ENCODE measurements at places on chromosomes 2 and 18. TPM values are rescaled to one million over a fixed set of nuclear protein-coding genes. Genes with fewer than 3 reads are reported as not detected.

DNA sequence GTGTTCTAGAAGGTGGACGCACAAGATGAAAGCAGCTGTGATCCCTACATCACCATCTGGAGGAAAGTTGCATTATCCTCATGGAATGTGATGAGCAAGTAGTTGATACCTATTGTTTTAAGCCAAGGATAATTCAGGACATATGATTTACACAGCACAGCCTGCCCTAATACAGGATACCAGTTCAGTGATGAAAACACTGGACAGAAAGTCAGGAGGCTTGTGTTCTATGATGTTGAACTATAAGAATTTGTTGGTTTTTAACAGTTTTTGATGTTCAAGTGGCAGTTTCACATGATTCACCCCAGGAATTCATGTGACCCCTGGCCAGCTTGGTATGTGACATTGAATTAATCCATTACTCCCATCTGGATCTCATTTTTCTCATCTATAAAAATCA, 6.2 kb upstream of the CHST10 start:
- DNase-seq, result no peak

Gene MSH2
- 25.1 TPM for total RNA-seq

DNA sequence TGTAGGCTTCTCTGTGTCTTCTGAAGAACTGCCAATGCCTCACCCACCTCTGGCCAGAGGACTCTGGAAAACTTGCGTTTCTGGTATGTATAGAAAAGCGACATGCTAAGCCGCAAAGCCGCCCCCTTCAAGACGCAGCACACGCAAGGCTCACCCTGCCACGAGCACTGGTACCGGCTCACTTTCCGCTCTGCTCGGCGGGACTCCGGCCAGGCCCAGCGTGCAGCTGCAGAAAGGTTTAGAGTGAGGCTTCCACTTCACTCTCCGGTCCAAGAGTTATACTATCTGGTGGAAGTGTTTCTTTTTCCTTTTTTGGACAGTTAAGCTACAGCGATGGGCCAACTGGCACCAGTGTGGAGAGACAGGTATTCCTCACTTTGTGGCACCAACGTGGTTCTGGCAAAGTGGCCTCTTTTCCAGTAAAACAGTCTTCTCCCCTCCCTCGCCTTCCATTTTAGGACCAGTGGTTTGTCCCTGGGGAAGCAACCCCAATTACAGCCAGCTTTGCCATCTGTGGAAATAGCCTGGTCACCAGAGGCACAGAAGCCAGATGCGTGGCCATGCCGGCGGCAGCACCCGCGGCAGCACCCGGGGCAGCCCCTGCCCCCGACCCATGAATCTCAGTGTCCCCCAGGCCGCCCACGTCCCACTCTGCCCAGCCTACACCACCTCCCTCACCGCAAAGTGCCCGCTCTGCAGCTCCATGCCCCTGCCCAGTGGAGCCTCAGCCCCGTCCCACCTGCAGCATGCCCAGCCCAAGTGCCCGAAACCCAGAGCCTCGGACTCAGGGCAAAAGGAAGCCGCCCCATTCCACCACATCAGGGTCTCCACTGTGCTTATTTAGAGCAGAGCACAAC, 91.6 kb upstream of the CTDP1 start:
- DNase-seq, result peak; percentile 55

Gene DNAH6
- total RNA-seq, result 2.0 TPM

DNA sequence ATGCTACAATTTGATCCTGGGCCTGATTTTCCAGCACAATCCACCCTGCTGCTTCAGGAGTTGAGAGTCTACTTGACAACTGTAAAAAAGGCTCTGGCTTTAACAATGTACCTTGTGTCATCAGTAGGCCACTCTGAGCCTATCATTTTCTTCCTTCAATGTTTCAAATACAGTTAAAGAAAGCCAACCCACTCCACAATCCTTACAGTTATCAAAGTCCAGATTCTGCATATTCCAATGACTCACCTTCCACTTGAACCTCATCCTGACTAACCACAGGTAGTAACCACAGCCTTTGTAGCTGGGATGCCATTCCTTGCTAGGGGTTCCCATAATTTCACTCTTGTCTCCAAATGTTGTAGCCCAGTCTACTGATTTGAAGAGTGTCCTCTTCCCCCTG, 35.5 kb upstream of the AQP4 start:
- DNase-seq, result no peak

DNA sequence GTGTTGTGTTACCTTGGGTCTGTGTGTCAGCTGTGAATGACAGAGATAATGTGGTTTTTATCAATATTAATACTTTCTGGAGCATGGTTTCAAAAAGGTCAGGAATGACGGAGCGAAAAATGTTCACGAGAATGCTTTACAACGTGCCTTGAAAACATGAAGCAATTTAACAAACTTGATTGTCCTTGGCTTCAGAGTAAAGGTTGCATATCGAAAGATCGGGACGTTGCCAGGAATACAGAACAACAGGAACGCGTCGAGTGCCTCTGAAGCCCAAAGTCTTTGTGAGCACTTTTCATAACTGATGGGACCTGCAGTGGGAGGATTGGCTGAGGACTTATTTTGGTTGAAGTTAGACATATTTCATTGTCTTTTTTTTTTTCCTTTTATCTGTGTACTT, 206.1 kb downstream of the ZNF407 start:
- no peak for DNase-seq

DNA sequence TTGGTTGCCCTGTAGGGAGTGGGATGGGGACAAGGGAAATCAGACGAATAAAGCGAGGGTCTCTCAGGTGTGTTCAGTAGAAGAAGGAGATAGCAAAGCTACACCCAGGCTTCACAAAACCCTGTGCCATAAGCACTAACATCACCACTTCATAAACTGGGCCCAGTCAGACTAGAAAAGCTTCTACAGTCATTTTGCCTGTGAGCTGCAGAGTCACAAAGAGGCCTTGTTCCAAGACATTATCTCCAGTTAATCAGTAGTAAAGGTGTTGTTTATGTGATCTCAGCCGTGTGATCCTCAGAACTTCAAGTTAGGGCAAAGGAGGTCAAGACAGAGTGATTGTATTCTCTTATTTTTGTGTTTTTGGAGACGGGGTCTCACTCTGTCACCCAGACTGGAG, 148.0 kb downstream of the GALR1 start:
- DNase-seq, result no peak

Gene LAMA3
- total RNA-seq, result 47.3 TPM

GRCh38 chr2:76170856-76171255, 460.1 kb upstream of the GCFC2 start:
- DNase-seq, result no peak

DNA sequence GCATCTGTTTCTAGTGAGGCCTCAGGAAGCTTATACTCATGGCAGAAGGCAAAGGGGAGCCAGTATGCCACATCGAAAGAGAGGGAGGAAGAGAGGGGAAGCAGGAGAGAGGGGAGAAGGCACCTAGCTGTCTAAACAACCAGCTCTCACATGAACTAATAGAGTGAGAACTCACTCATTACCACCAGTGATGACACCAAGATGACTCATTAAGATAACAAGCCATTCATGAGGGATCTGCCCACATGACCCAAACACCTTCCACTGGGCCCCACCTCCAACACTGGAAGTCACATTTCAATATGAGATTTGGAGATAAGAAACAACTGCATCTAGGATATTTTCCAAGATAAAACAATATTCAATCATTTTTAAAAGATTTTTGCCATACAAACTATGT, 753.9 kb upstream of the ZEB2 start:
- no peak for DNase-seq

Gene SCYGR3
- not detected for total RNA-seq

Gene ERICH2
- total RNA-seq, result 0.85 TPM

Gene NAGK
- total RNA-seq, result 125 TPM

Gene CNNM4
- 13.9 TPM for total RNA-seq

DNA sequence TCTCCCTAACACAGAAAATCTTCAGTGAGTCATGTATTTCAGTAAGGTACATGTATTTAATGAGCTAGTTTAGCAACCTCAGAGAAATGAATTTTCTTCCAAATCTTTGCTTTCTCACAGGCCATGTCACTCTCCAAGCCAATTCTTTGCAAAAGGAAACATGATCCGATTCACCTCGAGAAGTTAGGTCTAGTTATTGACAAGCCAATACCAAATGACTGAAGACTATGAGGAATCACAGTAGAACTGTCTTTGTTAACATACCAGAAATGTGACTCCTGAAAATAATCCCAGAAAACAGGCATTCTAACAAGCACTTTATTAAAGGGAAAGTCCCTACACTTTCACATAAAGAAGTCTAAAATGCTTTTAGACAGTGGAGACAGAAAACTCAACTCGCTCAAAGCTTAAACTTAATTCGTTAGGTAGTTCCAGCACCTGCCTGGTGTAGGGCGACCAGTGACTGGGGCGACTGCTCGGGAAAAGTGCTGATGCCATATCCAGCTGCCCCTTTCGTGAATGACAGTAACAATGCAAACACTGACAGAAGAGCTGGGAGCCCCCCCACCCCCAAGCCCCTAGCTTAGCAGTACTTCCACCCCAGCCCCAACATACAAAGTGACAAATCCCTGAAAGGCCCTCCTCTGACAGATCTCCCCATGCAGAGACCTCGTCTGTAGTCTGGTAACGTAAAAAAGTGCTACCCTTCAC, 1.8 kb downstream of the MEMO1 start:
- no peak for DNase-seq

GRCh38 chr2:142112757-142113221, 18.0 kb downstream of the LRP1B start:
- DNase-seq, result no peak

- no peak for DNase-seq
Measured at GRCh38 chr2:98461498-98462049, 16.9 kb downstream of the INPP4A start.

DNA sequence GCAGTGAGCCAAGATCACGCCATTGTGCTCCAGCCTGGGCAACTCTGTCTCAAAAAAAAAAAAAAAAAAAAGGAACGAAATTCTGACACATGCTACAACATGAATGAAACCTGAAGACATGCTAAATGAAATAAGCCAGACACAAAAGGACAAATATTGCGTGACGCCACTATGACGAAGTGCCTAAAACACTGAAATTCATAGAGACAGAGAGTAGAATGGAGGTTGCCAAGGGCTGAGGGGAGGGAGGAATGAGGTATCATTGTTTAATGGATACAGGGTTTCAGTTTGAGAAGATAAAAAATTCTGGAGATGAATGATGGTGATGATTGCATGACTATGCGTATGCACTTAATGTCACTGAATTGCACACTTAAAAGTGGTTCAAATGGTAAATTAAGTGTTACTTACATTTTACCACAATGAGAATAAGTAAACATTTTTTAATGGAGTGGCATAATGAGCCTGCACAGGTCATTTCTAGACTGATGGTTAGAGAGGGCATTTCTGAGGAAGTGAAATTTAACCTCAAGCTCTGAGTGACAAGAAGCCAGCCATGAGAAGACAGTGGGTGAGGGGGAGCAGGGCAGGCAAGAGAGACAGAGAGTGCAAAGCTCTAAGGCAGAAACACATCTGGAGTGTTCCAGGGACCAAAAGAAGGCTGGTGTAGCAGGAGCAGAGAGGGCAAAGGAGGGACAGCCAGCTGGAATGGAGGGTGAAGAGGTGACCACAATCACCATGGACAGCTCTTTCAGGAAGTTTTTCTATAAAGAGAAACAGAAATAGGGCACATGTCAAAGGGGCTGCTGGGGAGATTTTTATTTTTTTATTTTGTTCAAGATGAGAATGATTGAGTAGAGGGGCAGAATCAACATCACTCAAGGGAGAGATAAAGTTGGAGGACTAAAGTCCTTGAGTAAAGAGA, 20.6 kb upstream of the EXOC6B start:
- DNase-seq, result no peak

- DNase-seq, result peak; percentile 28
Measured at GRCh38 chr2:119674711-119675500, 4.1 kb upstream of the TMEM177 start.

GRCh38 chr18:11388755-11389680, 220.4 kb upstream of the SLC35G4 start:
- DNase-seq, result no peak

GRCh38 chr2:176114120-176114929, 2.3 kb upstream of the HOXD10 start:
- DNase-seq, result no peak

GRCh38 chr18:62876111-62876510, 160.8 kb downstream of the PHLPP1 start:
- DNase-seq, result no peak

GRCh38 chr2:198916548-198917080, 541.1 kb downstream of the SATB2 start:
- DNase-seq, result no peak

GRCh38 chr18:4134700-4135099, 320.4 kb downstream of the DLGAP1 start:
- no peak for DNase-seq

DNA sequence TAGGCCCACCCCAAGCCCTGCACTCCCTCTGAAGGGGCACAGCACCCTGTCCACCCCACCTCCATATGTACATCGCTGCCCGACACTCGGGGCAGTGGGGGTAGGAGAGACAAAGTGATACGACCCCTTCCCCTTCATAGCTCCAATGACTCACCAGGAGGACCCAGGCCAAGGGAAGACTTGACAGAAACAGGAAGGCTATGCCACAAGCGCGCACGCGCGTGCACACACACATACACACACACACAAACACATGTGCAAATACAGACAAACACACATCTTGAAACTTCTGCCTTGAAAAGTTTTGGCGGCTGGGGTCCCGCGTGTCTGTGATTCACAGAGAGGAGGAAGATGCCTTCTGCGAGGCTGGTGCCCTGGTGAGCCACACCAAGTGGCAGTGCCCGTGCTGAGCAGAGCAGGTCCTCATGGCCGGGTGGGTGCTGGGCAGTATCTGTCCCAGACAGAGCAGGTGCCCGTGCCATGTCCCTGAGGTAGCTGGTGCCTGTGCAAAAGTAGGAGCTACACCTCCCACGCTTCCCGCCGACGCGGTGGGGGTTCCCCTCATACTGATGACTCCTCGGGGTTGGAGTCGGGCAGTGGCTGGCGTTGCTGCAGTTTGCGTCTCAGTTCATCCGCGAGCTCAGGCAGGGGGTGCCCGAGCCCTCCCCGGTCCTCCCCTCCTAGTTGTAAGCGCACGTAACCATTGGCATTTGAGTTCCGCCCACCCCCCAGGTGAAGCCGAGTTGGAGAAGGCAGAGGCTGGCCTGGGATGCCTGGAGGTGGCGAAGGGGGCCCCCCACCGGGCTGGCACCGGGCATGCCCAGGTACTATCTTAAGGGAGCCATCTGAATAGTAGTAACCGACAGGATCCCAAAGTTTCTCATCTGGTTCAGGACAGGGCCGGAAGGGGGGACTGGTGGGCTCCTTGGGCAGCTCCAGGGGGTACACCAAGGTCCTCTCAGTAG, 2.5 kb upstream of the ANKRD39 start:
- no peak for DNase-seq

Gene IL36B
- total RNA-seq, result not detected

- no peak for DNase-seq
Measured at GRCh38 chr2:178674122-178674521, 133.1 kb downstream of the TTN start.

- no peak for DNase-seq
Measured at GRCh38 chr18:55510809-55511208, 77.2 kb downstream of the TCF4 start.

- DNase-seq, result no peak
Measured at GRCh38 chr2:218471036-218471435, 52.1 kb downstream of the VIL1 start.

- no peak for DNase-seq
Measured at GRCh38 chr2:192419786-192420185, 225.1 kb upstream of the TMEFF2 start.

Measured in sciatic nerve (tissue), 2 donors.